ENCODE measurements at places on chromosomes 1 and 21.

DNA sequence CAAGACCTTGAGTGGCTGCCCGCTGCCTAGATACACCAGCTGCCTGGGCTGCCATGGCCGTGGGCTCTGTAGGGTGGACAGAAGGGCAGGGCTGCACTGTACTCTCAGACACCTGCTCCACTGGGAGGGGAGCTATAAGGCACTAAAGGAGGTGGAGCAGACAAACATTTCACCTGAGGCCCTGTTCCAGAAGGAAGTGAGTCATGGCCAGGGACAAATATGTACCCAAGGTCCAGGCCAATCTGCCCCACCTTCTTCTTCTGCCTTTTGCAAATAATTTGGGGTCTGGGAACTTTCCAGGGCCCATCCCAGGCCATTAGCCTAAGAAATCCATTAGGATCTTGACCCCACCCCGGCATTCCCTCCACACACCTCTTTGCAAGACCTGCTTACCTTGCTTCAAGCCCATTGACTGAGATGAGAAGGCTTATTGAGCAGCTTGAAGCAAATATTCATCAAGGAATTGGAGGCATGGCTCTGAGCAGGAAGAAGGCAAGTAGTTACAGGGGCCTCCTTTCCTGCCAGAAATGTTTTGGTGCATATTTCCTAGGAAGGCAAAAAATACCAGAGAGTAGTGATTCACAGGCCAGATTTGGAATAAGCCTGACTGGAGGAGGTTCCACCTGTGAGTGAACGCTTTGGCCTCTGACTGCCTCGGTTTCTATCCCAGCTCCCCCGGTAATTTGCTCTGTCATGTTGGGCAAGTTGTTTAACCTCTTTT is at the start of gene CAPN8:
Gene CAPN8 (minus strand): TSS at position 110 of the 721 bp plus-strand sequence. CDS start 55 bp downstream, at position 55.
- no peak for DNase-seq

GRCh38 chr1:176575991-176576390 is 113.0 kb downstream of the PAPPA2 start:
- DNase-seq: no peak

GRCh38 chr1:203343956-203344754 is 6.8 kb downstream of the FMOD start:
- no peak for DNase-seq

- no peak for DNase-seq
Observed at GRCh38 chr1:79059341-79059740, 52.8 kb upstream of the ADGRL4 start.

- no peak for DNase-seq
Observed at GRCh38 chr21:18191139-18191538, 53.5 kb upstream of the CHODL start.

DNA sequence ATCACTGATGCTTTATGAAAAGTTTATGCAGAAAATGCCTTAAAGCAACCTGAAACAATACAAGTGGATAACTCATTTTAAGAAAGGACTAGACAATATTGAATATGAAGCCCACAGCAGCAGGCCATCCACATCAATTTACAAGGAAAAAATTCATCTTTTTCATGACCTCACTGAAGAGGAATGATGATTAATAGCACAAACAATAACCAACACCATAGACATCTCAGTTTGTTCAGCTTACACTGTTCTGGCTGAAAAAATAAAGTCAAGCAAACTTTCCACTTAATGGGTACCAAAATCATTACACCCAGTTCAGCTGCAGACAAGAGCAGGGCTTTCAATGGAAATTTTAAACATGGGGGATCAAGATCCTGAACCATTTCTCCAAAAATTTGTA is 380.6 kb upstream of the NEGR1 start:
- DNase-seq: no peak

- no peak for DNase-seq
Observed at GRCh38 chr1:65997693-65998092, 205.0 kb downstream of the PDE4B start.

DNA sequence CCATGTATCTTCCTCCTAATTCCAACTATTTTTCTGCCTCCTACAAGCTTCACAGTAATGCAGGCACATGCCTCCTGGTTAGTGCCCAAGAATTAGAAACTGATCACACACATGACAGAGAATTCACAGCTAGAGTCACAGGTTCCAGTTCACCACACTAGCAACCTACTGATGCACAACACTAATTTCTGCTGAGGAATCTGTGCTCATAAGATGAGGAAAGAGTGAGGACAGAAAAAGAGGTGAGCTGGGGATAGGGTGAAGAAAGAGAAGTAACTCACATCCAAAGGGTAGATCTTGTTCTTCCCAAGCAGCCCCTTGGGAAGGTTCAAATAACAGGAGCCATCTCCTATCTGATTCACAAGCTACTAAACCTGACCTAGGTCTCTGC is 61.3 kb downstream of the PUM1 start:
- no peak for DNase-seq

GRCh38 chr21:27429710-27430341 is 462.9 kb upstream of the ADAMTS5 start:
- DNase-seq: no peak

DNA sequence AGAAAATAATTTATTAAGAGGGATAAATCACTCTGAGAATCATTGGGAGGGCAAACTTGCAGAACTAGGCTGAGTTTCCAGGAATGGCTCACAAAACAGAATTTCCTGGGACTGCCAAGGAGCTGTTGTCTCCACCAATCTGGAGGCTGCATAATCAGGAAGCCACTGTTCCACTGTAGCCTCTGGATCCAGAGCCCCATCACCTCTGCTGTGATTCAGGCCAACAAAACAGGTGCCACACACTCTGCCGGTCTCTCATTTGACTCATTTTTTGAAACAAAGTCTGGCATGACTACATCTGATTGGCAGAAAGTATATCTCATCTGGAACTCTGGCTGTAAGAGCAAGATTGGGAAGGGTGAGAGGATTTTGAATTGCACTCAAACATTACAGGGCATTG is 178.9 kb upstream of the C1orf105 start:
- no peak for DNase-seq

DNA sequence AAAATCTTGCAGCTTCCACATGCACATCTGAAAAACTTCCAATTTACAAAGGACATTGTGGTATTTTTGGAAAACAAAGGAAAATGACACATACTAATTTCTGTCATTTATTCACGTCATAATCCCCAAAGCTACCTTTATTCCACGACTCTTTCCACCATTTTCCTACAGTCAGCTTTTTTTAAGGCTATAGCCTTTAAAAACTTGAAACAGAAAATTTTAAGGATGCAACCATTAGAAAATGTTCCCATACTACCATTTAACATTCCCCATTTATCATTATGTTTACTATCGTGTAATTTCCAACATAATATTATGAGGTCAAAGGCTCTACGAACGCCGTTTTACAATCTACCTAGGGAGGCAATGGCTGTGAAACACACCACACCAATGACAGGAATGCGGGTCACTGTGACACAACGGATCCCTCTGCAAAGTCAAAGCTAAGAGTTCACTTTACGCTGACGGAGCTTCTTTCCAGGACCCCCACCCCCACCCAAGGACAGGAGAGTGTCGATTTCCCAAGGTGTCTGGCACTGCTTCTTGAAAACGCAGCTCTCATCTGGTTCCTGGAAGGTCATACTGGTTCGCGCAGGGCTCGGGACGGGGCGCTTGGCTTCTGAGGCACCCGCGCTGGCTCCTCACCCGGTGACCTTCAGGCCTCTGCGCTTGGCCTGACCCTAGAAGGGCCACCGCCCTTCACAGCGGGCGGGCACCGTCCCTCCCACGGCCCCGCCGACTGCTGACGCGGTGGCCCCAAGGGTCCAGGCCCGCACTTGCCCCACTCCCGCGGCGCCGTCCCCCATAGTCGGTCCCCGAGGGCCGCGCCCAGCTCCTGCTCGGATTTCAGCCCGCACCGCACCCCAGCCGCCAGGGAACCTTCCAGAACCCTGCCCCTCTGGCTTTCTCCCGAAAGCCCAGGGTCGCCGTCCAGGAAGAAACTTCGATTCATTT is 50.5 kb upstream of the ATF3 start:
- DNase-seq: no peak

DNA sequence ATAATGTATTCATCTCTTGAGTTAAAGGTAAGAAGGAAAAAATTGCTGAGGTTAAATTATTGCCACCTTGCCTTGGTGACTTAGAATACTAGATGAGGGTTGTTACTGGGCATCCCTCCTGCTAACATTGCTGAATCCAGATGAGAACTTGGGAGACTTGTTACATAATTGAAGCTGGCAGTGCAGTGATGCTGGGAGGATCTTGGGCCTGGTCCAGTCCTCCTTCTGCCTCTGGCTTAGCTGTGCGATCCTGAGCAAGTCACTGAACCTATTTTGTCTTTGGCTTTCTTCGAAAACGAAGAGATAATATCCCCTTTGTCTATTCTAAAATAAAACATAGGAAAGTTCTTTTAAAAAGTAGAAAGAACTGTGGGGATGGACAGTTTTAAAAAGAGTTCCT is 244.9 kb upstream of the NRIP1 start:
- no peak for DNase-seq

DNA sequence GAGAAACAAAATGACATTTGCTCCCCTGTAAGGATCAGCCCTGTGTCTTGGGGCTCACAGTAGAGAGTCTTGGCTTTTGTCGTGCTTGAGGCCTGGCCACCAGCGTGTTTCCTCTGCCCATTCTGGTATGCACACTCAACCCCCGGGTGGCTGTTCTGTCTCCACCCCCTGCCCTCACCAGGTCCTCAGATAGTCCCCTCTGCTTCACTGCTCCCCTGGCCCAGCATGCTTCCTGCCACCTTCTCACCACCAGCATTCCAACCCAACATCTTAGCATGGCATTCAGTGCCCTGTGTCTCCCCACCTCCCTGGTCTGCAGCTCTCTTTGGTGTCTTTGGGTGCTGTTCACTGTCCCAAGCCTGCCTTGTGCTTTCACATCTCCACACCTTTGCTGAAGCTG is 16.2 kb downstream of the ZNF362 start:
- no peak for DNase-seq

DNA sequence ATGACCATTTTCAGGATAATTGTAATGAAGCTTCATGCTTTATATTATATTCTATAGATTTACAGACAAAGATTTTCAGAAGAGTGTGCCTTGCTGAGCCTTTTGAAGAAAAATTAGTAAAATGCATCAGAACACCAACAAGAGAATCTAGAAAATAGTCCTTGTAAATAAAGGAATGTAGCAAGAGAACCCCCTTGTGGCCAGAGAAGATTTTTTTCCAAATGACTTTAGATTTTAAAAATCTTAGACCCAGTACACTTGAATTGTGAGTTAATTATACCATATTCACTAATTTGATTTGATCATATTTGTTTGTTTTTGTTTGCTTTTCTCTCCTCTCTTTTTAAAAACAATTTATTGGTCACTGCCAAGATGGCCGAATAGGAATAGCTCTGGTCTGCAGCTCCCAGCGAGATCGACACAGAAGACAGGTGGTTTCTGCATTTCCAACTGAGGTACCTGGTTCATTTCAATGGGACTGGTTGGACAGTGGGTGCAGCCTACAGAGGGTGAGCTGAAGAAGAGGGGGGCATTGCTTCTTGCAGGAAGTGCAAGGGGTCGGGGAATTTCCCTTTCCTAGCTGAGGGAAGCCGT is 12.8 kb upstream of the IFI44L start:
- no peak for DNase-seq

GRCh38 chr1:87127581-87127980 is 201.1 kb upstream of the LMO4 start:
- DNase-seq: no peak

DNA sequence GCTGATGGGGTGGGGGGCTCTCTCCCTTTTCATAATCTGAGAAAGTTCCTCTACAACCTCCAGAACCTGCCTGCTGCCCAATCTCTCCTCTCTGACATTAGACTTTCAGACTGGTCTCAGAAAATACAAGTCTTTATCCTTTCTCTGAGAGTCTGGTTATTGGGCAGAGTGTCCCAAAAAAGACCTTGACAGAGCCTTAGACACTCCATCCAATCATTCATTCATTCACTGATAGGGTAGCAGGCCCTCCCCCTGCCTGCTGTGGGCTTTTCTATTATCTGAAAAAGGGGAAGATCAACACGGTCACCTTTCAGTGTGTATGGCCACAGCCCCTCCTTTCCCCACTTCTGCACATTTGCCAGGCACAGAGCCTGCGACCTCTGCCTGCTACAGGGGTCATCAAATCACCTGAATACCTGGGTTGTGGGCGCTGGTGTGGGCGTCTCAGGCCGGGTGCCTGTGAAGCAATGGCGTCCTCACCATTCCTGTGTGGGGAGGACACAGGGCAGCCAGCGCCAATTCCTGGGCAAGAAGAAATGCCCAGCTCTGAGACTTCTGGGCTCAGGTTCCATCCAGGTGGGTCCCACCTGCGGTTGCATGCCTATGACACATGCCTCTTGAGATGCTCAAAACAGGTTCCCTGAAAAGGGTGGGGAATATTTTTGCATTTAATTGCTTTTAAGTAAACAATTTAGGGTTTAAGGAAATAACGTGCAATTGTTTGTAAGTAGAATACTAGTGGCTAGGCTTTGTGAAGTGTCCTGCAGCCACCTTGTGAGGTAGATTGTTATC is 52.8 kb downstream of the ELK4 start:
- DNase-seq: no peak
